Effector CD4-positive, alpha-beta T cell (primary cell): ENCODE measurements at places on chromosomes 7 and 10.

GRCh38 chr7:19024261-19024660 lies 93.2 kb downstream of the TWIST1 start:
- DNase-seq = no peak

- no peak for DNase-seq
Measured at GRCh38 chr7:21972397-21972784, 26.7 kb upstream of the CDCA7L start.

DNA sequence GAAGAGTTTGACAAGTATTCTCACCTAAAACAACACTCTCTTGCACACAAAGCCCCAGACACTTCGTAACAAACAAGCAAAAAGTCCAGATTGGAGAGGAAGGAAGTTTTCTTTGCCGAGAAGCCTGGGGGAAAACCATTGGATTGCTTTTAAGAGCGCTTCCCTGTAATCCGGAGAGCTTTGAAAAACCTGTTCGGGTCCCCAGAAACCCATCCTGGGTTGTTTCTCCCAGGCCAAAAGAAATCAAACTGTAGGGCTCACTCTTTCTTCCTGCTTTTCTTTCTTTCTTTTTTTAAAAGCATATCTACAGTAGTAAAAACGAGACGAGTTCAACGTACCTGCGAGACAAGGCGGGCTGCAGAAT lies 655 bp downstream of the SP8 start:
- DNase-seq = no peak

- no peak for DNase-seq
Measured at GRCh38 chr10:102752266-102752930, 8.7 kb downstream of the WBP1L start.
